Hindlimb muscle (tissue), 1 donor: ENCODE measurements at places on chromosomes 12 and 14.

DNA sequence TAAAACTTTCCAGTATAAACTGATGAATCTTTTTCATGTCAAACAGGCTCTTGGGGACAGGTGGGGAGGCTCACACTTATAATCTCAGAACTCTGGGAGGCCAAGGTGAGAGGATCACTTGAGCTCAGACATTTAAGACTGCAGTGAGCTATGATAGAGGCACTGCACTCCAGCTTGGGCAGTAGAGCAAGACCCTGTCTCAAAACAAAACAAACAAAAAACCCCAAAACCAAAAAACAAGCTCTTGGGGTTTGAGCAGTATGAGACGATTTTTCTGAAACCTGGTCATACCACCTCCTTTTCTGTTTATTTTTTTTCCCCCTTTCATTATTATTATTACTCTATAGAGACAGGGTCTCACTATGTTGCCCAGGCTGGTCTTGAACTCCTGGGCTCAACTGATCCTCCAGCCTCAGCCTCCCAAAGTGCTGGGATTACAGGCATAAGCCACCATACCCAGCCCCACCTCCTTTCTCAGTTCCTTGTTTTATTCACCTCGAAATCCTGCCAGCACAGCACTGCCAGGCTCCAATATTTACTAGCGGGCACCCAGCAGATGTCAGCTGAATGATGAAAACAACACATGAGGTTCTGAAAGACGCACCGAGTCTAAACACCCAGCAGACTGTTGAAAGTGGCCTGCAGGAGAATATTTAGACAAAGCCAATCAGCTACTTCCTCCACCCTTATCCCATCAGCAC is 19.5 kb upstream of the CDK17 start:
- no peak for DNase-seq

- no peak for DNase-seq
Observed at GRCh38 chr14:90613453-90613852, 202.8 kb downstream of the TTC7B start.

DNA sequence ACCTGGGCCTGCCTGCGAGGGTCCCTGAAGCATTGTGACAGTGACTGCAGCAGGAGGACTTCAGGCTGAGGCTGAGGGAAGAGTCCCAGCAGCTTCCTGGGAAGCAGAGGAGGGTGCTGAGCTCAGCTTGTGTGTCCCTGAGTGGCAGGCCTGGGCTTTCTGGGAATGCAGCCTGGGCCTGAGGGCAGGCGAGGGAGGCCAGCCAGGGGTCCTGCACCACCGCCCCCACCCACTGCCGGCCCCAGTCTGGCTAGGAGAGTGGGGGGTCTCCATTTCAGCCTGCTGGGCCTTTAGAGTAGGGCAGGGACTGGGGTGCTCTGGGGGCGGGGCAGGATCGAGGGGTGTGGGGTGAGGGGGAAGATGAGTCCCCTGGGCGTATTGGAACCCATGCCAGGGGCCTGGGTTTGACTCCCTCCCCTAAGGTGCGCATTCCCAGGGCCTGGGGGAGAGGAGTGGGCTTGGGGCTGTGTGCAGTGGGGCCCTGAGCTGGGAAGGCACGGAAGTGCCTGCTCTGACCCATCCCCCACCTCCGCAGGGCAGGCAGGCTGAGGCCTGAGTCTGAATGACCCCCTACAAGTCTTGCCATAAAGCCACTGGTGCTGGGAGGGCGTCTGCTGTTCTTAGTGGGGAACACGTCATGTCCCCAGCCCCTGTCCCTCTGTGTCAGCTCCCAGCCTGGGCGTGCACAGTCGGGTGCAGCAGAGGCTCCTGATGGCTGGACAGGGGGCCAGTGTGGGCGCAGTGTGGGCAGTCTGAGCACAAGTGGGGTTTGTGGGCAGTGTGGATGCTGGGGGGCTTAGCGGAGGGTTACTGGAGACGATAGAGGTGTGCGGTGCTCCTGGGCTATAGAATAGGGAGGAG is 46.4 kb downstream of the KRT80 start:
- no peak for DNase-seq

GRCh38 chr12:114668151-114668885 is 15.7 kb downstream of the TBX3 start:
- DNase-seq, result peak; percentile 84

DNA sequence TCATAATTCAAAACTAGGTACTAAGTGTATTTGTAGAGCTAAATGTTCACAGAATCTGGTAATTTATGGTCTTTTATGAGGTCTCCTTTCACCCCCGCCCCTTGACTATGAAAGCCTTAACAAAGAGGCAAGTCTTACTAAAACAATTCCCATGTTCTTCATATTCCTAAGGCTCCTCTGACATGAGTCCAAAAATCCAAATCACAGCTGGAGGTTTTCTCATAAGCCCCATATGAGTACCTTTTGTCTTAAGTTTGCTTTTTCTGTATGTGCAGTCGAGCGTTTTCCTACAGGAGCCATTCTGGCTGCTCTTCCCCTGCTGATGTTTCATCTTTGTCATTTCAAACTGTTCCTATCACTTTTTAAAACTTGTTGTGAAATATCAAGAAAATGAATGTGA is 55.2 kb downstream of the SIX1 start:
- DNase-seq, result no peak

DNA sequence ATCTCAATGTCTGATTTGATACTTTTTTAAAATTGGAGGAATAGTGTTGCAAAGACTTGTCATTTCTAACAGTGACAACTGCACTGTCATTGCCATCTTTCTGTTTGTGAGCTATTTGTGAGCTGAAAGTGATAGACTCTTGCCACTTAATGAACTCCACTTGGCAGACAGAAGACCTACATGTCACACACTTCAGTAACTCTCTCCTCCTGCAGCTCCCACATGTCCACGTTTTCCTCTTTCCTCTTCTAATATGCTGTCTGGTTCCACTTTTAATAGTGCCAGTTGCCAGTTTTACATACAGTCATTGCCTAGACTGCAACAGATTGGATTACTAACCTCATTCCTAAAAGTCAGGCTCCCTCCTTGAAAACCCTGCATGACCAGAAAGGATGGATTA is 121.5 kb downstream of the CAPZA3 start:
- DNase-seq, result no peak

DNA sequence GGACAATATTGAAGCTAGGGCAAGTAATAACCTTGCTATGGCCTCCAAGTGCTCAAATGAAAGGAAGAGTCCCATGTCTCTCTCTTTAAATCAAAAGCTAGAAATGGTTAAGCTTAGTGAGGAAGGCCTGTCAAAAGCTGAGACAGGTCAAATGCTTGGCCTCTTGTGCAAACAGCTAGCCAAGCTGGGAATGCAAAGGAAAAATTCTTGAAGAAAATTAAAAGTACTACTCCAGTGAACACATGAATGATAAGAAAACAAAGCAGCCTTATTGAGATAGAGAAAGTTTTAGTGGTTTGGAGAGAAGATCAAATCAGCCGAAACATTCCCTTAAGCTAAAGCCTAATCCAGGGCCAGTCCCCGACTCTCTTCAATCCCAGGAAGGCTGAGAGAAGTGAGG is 84.1 kb upstream of the PLEKHA5 start:
- no peak for DNase-seq

DNA sequence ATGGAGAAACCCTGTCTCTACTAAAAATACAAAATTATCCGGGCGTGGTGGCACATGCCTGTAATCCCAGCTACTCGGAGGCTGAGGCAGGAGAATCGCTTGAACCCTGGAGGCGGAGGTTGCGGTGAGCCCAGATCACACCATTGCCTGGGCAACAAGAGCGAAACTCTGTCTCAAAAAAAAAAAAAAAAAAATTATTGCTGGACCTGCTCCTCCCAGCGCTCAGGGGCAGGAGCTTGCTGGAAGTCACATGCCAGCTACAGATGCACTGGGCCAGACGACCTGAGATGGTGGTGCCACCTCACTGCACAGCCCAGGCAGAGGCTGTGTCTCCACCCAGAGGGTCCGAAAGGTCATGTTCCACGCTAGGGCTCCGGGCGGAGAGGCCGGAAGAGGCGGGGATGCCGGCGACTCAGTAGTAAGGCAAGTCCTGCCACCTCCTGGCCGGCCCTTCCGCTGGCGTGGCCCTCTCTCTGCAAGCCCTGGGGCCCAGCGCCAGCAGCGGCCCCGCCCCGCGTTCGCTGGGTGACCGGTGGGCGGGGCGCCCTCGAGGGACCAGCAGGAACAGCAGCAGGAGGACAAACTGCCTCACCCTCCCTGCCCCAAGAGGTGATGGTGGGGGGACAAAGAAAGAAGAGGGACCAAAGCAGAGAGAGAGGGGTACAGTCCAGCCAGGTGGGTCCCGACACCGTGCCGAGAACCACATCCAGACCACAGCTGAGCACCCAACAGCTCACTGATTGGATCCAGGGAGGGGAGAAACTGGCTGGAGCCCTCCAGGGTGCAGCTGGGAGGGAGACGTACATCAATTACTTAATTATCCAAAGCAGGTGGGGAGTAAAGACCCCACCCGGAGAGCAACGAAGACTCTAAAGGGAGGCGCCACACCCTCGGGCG is 3.6 kb upstream of the RHOF start:
- no peak for DNase-seq

DNA sequence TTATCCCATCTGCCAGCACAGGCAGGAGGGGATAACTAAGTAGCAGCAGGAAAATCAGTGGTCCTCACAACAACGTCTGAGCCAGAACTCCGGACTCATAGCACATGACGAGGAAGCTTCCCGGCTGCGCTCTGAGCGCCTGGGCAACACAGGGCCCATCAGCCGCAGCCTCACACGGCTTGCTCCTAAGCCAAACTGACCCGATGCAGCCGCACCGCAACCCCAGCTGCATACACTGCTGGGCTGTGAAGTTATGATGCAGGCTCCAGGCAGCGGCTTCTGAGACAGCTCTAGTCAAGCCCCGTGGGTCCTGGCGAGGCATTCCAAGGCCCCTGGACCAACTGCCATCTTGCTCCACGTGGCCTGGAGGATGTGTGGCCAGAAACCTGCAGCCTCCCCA is 28.1 kb downstream of the ZFYVE21 start:
- DNase-seq, result no peak

- DNase-seq, result no peak
Observed at GRCh38 chr14:88960496-88960895, 136.0 kb downstream of the TTC8 start.

GRCh38 chr12:12095021-12095420 is 24.3 kb downstream of the BCL2L14 start:
- no peak for DNase-seq

DNA sequence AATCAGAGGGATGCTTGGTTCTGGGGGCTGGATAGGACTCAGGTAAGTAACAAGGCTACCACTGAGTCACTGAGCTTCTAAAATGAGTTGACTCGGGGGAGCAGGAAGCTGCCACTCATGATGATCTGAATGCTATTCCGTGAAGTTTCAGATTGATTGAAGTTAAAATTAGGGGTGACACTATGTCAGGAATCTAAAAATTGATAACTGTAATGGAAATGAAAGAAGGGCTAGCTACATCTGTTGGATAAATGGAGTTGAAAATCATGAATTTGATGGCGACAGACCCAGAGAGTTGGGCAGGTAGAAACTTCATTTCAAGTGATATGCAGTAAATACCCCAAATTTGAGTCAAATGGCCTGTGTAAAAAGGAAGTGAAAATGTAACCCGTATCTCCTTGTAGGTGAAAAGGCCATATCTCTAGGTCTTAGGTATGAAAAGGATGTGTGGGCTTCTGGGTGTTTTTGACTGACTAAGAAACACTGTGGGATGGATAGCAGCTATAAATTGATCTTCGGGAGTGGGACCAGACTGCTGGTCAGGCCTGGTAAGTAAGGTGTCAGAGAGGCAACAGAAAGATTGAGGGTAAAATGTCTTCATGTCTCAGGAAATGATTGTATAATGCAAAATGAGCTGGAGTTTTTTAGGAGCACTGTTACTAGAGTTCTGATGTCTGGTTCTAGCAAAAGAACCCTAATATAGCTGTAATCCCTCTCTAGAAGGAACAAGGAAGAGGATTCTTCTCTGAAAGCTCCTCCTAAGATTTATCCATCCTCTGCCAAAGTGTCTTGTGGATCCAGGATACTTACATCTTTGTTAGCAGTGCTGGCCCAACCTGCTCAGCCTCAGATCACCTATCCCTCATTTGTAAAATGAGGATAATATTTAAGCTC is 57.3 kb downstream of the DAD1 start:
- DNase-seq, result no peak

DNA sequence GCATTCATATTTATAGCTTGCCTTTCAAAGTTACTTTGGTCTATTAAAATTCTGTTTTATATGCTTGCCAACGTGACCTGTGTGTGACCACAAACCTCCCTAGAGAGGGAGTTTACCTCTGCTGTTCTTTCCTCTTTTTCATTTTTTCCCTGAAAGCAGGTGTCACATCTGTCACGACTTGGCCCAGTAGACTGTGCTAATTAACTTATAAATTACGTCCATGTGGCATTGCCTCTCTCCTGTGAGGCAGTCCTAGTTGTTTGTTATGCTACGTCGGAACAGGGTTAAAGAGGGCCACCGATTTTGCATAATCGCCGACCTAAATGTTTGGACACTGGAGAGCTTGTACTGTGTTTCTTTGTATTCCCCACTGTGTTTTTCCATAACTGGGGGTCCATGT is 343.9 kb upstream of the FLRT2 start:
- DNase-seq, result no peak

GRCh38 chr14:34018125-34018524 is 67.3 kb upstream of the EGLN3 start:
- no peak for DNase-seq

DNA sequence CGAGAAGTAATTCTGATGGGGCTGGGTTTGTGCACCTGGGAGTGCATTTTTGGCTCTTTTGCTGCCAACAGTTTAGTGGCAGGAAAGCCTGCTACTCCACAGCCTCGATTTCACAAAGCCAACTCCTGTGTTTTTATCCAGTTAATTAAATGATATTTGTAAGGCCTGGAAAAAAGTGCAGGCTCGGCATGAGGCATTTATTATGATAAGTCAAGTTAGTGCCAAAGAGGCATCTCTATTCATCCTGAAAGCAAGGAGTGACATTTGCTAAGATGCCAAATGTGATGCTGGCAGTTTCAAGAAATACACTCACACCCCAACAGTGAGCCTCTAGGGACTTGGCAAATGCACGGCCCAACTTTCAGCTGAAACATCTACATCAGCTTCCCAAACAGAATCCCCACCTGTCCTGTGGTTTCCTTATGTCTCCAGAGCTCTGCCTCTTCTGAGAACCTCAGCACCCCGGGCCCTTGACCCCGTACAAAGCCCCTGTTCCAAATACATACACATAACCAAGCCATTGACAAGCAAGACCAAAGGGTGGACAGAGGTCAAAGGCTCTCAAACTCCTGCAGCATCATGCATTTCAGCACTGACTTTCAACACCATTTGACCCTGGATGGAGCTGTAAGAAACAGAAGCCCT is 955.1 kb upstream of the TMEM132C start:
- no peak for DNase-seq

DNA sequence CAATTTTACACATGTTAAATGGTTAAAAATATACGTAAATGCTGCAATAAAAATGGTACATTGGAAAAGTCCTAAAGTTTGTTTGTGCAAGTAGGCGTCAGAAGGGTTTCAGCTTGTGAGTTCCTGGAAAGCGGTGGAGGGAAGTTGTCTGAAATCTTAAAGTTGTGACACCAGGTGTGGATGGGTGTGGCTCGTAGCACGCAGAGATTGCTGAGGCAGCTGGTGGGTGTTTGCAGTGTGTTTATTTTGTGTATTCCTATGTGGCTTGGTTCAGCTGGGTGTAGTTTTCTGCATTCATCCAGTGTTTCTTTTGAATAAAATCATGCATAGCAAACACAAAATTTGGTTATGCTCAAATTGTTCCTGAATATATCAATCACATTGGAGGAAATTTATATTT is 136.8 kb upstream of the TBX3 start:
- DNase-seq, result no peak

GRCh38 chr12:98256830-98257229 is 258.6 kb upstream of the TMPO start:
- no peak for DNase-seq
